ENCODE measurements at places on chromosomes 12 and 14.

DNA sequence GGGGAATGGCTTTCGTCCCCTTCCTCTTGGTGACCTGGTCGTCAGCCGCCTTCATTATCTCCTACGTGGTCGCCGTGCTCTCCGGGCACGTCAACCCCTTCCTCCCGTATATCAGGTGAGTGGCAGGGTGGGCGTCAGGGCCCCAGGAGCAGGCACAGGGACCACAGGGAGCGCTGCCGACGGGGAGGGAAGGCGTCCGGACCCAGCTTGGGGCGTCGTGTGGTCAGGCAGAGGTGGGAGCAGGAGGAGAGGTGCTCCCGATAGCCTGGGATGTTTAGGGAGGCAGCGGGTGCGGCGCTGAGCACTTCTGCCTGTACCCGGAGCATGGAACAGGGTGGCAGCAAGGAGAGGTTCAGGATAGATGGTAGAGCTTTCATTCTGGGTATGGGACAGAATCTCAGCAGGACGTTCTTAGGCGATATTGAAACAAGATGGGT lies 444 bp downstream of the DRAM1 start:
- no peak for DNase-seq

GRCh38 chr14:32702562-32702961 lies 236.1 kb upstream of the NPAS3 start:
- no peak for DNase-seq

DNA sequence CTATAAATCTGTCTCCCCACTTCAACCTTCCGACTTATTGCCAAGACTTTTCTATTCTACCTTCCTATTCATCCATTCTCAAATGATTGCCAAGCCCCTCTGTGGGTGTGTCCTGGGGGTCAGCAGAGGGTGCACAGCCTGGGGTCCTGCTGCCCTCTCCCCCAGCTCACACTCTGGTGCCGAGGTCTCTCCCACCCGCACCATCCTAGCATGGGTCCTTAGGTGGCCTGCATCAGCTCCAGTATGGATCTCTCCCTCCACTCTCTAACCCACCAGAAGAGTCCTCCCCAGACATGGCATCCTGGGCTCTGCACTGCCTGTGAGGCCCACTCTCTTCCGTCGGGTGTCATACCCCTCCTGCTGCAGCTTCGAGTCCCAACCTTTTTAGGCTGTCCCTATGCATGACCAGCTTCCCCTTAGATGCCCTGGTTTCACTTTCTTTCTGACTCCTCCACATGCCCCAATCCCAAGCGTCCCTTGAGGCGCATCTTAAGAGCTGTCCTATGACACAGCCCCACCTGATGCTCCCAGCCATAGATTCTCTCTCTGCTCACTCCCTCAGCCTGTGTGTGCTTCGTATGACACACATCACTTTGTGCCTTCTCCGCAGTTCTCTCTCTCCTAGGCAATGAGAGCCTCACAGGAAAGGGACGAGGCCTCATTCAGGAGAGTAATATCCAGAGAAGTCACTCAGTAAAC lies 43.9 kb downstream of the GIT2 start:
- no peak for DNase-seq

GRCh38 chr12:95102916-95103671 lies 29.7 kb upstream of the NR2C1 start:
- peak; percentile 63 for DNase-seq

GRCh38 chr14:104659146-104659545 lies 30.3 kb upstream of the INF2 start:
- no peak for DNase-seq

- DNase-seq, result no peak
Observed at GRCh38 chr14:93700928-93701327, 87.4 kb downstream of the PRIMA1 start.

DNA sequence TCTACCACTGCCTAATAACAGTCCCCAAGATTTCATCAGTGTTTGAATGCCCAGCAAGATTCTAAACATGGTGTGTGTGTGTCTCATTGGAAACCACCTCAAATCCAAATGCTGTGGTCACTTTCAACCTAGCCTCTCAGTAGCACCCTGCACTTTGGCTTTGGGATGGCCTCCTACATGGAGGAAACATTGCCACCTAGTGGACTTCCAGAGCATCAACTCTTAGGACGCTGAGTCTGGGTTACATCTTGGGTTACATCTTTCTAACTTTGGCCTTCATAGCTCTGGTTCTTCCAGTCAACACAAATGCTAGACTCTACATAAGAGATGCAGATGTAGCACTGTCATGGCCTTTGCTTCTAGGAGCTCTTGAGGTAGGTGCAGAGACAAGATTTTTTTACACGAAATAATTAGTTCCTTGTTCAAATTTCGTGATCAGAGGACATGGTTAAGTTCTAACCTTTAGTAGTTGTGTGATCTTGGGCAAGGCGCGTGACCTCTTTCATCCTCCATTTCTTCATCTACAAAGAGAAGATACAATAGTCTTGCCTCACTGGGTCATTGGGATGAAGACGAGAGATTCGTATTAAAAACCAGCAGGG lies 113.5 kb upstream of the VASH1 start:
- peak; percentile 15 for DNase-seq

DNA sequence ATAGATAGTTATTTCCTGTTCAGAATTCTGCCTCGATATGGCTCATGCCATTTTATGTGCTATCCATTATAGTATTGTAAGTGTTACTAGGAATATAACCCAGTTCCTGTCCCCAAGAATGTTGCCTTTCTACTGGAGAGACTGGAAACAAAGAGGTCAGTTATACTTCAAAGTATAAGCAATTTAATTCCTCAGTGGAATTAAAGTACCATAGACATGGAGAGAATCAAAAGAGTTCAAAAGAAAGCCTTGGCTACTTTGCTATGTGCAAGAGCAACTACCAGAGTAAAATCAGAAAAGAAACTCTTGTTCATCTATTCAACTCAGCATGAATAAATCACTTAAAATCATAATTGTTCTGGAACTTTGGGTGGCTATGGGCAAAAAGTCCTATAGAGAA lies 173.2 kb upstream of the EEA1 start:
- DNase-seq, result no peak

DNA sequence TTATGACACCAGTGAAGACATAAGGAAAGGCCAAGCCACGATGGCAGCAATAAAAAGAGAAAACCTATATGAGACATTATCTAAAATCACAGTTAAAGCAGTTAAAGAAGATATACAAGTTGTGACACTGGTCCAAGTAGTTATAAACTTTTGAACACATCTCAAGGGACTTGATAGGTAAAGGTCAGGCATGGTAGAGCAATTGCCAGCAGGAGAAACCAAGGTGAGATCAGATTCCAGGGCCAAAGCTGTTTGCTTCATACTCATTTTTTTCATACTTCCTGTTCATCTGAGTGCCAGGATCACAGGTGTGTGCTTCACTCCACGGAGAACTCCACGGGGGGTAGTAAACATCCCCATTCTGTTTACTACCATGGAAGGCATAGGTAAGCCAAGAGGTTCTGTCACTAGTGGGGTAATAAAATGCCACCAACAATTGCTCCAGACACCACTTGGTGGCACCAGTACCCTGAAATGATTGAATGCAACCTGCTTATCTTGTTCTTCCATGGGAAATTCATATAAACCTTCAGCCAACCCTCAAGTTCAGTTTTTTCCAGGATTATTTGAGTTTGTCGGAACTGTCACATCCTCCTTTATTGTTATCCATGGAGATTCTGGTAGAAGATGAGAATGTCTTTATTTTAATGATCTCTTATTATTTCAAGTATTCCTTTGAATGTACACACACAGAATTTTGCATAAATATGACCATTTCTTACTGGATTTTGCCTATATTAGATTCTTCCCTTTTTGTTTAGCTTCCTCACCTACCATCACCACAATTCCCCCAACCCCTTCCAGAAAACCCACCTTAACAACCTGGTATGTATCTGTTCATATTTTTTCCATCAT lies 59.2 kb upstream of the TSPAN8 start:
- no peak for DNase-seq

DNA sequence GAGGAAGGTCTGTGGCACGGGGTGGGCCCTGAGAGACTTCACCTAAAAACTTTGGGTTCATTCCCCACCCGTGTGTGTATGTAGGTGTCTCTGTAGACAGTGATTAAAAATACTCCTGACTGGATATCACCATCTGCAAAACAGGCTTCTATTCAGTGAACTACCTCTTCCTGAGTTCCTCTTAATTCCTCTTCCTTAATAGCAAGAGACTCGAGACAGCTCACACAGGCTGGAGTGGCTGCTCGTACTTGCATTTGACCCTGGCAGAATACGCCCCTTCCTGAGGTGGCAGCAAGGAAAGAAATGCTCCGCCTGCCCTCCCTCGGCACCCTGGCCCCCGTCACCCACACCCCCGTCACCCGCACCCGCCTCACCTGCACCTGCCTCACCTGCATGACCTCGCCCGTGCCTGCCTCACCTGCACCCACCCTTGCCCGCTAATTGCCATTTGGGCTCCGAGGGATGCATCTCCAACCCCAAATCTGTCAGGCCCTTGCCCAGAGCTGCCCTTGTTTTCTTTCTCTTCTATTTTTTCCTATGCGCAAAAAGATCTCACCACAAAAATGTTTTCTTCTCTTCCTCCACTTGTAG lies 90.0 kb downstream of the FBXL14 start:
- no peak for DNase-seq

DNA sequence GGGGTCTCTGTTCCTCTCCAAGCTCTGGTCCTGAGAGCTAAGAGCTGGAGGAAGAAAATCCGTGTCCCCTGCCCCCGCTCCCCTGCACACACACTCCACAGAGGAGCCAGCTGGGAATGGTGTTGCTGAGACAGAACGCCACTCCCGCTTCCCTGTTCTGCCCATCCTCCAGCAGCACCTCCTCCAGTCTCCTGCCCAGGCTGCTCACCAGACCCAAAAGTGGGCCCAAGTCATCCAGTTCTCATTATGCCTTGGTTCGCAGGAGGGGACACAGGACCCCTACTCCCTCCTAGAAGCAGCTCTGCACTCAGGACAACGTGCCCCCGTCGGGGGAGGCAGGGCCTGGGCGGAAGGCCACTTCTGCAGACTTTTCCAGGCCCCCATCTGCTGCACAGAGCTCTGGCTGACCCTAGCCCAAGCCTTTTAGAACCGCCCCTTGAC lies 830 bp upstream of the TRMT61A start:
- no peak for DNase-seq

- DNase-seq, result no peak
Observed at GRCh38 chr12:6646276-6647082, 753 bp downstream of the ACRBP start.

- no peak for DNase-seq
Observed at GRCh38 chr12:17511369-17511768, 578.6 kb downstream of the RERGL start.

- DNase-seq, result no peak
Observed at GRCh38 chr14:20723488-20723887, 22.2 kb upstream of the EDDM3A start.

- no peak for DNase-seq
Observed at GRCh38 chr12:27733052-27733656, 22.5 kb downstream of the MRPS35 start.

Measured in non-pigmented ciliary epithelial cell (primary cell).